ENCODE measurements at places on chromosomes 5 and 9.

DNA sequence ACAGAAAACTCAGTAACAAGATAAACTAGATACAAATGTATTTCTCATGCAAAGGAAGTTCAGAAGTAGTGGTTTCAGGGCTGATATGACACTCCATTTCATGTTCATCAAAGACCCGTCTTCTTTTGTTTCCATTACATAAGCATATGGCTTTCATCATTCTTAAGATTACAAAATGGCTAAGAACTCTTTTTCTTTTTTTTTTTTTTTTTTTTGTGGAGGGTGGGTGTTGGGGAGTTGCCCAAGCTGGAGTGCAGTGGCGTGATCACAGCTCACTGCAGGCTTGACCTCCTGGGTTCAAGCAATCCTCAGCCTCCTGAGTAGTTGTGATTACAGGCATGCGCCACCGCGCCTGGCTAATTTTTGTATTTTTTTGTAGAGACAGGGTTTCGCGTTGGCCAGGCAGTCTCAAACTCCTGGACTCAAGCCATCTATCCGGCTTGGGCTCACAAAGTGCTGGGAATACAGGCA, 22.0 kb upstream of the PTBP3 start:
- no peak for DNase-seq

DNA sequence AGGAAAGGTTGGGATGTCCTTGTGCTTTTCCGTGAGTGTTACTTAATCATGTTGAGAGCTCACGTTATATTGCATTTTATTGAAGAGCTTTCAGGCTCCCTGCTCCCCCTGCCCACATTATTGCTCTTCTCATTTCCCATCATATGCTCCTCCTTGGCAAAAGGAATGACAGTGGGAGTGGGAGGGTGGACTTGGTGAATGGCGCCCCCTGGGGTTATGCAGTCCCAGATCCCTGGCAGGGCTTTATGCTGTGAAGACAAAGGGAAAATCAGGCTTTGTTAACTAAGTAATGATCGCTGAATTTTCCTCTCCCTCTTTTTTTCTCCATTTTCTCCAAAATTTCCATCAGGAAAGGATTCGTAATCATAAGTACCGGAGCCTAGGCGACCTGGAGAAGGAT, 166.6 kb downstream of the SMARCA2 start:
- no peak for DNase-seq

GRCh38 chr5:88887342-88887741, 4.4 kb upstream of the MEF2C start:
- DNase-seq = no peak

- no peak for DNase-seq
Observed at GRCh38 chr9:87564111-87564510, 66.4 kb downstream of the DAPK1 start.

DNA sequence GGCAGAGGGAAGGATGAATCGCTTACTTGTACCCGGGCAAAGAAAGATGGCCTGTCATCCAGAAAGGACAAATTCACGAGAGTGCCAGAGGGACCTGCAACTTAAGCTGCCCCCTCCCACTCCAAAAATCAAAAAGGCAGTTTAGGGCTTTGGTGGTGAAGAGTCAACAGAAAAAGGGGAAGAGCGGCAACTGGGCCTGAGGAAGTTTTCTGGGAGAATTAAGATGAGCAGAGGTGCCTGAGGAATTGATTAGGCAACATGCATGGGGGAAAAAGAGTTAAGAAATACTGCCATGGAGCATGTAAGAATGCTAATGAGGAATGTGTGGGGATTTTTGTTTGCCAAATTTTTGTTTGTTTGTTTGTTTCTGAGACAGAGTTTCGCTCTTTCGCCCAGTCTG, 1.8 kb upstream of the ACTL7B start:
- no peak for DNase-seq

- DNase-seq = no peak
Observed at GRCh38 chr5:174500636-174501035, 223.7 kb upstream of the MSX2 start.

DNA sequence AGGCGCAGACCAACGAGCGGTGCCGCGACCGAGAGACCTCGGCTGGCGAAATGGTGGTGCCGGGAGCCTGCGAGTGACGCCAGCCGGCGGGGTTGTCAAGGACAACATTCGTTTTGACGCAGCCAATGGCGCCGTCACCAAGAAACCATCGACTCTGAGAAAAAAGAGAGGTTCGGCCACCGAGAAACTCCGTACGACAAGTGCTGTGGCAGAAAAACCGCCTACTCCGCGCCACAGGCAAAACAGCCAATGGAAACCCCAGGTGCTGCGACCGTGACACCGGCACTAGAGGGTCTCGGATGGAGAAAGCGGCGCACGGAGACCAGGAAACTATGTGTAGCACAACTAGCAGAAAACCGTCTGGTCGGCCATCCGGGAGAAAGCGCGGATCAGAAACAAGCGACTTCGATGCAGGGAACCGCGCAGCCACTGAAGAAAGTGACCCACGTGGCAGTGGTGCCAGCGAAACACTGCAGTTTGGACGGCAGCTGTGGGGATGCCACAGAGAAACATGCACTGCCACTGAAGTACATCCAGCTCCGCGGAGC, 88.8 kb downstream of the ANXA2R start:
- DNase-seq = peak; percentile 47

DNA sequence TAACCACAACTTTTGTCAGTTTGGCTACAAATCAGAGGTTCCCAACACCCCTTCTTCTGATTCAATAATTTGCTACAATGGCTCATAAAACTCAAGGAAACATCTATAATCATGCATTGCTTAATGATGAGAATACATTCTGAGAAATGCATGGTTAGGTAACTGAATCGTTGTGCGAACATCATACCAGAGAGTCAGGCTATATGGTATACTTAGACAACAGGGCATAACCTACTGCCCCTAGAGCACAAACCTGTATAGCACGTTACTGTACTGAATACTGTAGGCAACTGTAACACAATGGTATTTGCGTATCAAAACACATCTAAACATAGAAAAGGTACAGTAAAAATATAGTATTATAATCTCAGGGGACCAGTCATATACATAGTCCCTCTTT, 31.0 kb upstream of the RNF38 start:
- no peak for DNase-seq

- no peak for DNase-seq
Observed at GRCh38 chr5:177531209-177531940, 14.6 kb upstream of the DDX41 start.

DNA sequence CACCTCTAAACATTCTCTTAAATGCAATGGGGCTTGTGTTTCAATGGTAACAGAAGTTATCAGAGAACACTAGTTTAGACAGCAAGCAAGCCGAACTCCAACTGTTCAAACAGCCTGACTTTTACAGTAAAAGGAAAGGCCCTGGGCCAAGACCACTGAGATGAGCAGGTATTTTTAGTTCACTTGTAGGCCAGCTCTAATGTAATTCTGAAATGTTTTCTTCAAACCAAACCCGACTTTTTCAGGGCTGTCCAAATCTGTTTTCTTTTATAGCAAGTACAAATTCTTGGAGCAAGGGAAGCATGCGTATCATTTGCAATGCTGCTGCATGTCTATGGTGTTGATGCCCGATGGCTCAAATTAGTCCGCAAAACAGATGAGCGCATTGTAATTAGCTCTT, 192.9 kb downstream of the SLF1 start:
- no peak for DNase-seq

DNA sequence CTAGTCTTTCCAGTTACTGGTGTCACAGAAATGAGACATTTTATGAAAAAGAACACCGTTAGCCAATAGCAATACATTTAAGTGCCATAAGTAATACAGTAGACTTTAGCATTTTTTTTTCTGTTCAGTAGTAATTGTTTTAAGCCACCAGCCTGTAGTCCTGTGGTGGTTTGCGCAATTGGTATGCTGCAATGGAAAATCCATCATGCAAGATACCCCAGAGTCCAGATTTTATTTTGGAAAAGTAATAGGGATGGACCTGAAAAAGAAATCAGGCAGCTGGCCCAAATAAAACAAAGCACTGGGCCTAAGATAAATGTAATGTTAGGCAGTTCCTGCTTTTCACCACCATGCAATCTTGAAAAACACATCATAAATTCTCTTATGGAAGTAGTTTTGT, 94.6 kb upstream of the RASGRF2 start:
- DNase-seq = no peak

- DNase-seq = no peak
Observed at GRCh38 chr9:86846656-86847055, 100.7 kb downstream of the GAS1 start.

GRCh38 chr9:75085640-75086039, 2.3 kb downstream of the NMRK1 start:
- DNase-seq = no peak

- DNase-seq = no peak
Observed at GRCh38 chr5:10485897-10486296, 44.2 kb downstream of the ROPN1L start.

DNA sequence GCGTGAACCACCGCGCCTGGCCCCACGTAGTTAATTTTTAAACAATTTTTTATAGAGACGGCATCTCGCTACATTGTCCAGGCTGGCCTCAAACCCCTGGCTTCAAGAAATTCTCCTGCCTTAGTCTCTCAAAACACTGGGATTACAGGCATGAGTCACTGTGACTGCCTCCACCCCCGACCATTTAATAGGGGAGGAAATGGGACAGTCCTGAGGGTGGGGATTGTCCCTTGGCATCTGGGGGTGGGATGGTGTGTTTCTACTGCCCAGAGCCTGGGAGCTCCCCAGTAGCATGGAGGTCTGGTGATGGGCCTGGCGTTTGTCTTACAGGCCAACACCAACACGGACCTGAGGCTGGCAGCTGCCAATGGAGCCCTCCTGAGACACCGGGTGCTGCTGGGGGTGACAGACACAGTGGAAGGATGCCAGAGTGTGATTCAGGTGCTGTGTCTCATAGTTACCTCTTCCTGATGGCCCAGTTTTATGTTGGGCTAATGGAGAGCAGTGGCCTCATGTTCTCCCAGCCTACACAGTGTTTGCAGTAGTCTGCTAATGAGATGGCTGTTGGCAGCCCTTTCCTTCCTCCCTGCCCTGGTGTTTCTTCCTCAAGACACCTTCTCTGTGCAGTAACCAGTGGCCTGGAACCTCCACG, 22.5 kb downstream of the TMEM268 start:
- DNase-seq = no peak

DNA sequence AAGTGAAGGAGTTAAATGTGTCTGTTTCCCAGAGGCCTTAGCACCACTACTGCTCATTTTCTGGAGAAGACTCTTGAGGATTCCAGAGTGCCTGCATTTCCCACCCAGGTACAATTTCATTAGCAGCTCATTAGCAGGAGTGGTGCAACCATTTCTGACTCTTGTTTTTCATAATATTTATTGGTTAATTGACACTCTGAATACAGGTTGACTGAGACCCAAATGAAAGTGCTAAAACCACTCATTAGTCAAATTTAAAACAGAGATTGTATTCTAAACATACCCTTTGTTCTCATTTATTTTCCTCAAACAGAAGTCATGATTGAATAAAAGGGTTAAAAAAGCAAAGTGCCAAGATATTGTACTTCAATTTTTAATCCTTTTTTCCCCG, 134.5 kb downstream of the SIL1 start:
- no peak for DNase-seq

GRCh38 chr5:98942847-98943246, 14.0 kb upstream of the CHD1 start:
- no peak for DNase-seq

GRCh38 chr5:142317173-142317572, 7.6 kb downstream of the SPRY4 start:
- DNase-seq = no peak

DNA sequence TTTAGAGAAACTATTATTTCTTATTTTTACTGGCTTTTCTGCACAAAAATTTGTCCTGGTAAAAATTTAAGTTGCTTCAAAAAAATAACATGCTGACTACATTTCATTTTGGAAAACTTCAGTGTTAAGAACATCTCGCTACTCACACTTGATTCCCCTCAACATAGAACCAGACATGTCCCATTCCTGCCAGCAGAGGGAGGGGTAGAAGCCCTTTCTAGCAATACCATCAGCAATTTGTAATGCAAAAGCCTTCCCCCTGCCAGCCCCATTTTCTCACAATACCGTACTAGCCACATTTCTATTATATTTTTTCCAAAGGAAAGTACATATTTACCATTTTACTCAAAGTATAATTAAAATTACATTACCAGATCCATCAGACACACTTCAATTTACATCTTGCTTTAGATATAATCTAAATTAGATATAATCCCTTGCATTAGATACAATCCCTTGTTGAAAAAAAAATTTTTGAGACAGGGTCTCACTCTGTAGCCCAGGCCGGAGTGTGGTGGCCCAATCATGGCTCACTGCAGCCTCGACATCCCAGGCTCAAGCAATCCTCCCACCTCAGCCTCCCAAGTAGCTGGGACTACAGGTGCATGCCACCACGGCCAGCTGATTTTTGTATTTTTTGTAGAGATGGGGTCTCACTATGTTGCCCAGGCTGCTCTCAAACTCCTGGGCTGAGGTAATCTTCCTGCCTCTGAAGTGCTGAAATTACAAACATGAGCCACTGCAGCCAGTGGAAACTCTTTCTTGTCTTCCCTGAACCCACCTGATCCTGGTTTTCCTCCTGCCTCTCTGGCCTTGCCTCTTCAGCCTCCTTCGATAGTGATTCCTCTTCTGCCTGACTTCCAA, 39.6 kb upstream of the IDNK start:
- DNase-seq = peak; percentile 75

DNA sequence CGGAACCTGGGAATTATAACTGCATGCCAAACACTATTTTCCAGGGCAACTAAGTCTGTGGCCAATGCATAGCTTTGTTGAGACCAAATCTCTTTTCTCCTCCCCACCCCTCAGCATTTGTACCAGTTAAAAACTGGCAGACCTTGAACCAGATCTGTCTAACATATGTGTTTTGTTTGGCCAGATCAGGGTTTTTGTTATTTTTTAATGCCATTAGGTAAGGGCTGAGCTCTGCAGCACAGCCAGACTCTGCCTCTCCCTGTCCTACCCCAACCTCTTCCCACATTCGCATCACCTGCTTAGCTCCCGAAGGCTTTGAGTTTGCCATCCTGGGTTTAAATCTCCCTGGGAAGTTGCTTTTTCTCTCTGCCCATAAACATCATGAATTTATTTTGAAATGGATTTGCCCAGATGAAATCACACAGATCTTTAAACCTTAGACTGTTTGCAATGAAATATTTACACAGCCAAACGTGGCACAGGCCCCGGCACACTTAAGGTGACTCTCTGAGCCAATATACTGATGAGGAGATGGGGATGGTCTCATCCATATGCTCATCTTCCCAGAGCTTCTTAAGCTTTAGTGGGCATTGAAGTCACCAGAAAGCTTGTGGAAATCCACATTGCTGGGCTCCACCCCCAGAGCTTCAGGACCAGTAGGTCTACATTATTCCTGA, 54.0 kb upstream of the ALDH1B1 start:
- no peak for DNase-seq

DNA sequence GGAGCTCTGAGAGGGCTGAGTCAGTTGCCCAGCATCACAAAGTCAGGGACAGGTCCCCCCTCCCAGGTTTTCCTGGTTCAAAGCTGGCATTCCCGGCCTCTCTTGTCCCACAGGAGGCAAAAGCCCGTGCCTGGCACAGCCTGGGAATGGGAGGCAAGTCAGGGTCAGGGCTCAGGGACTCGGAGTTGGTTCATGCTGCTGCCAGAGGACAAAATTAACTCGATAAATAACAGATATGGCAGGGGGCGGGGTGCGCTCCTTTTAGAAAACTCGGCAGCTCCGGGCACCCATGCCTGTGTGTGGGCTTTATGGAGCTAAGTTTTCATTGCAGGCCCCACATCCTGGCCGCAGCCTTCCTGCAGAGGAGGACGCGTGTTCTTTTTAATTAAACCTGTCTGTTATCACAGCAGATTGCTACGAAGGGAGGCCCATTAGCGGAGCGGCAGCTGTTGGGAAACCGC, 62.8 kb upstream of the LMX1B start:
- DNase-seq = no peak

- peak; percentile 52 for DNase-seq
Observed at GRCh38 chr5:153565822-153566221, 75.4 kb downstream of the GRIA1 start.

- no peak for DNase-seq
Observed at GRCh38 chr5:14241141-14241540, 98.0 kb downstream of the TRIO start.

Data from brain microvascular endothelial cell (primary cell).